ENCODE measurements at places on chromosomes 3 and 15.

- no peak for DNase-seq
These were observed 163.8 kb downstream of the FBLN2 start for GRCh38 chr3:13712682-13713180.

GRCh38 chr15:60301024-60301423 lies 96.8 kb downstream of the ANXA2 start:
- DNase-seq, result no peak

GRCh38 chr15:34618073-34618472 lies 34.6 kb upstream of the GOLGA8B start:
- DNase-seq, result no peak

DNA sequence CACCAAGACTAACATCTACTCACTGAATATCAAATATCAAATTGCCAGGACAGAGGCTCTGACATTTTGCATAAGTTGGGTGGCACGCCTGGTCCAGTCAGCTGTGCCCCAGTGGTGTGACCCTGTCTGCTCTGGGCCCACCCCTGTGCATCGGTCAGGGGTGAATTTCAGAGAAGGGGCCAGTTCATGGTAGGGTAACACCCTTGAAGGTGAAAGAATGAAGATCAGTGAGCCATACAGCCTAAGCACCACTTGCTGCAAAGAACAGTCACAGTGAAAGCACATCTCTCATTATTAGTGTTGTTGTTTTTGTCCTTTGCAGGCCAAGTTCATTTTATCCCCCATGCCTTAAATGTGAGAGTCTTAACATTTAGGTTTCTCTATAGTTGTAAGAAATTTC lies 86.8 kb downstream of the MYRIP start:
- DNase-seq, result no peak

GRCh38 chr15:70196372-70197316 lies 98.9 kb upstream of the TLE3 start:
- peak; percentile 9 for DNase-seq

DNA sequence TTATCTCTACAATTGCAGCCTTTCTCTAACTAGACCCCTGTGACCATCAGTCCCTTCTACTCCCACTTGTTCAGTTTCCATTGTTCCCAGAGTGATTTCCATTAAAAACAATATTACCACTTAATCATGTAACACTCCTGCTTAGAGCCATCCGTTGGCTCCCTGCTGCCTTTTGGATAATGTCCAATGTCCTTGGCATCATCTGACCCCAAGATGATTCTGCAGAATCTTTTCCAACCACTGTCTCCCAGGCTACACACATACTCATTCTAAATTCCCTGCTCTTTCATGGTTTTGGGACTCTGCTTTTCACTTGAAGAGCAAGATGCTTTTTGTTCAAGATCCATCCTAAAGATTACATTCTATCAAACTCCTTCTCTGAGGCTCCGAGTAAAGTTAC lies 7.1 kb downstream of the KCNH8 start:
- DNase-seq, result no peak

DNA sequence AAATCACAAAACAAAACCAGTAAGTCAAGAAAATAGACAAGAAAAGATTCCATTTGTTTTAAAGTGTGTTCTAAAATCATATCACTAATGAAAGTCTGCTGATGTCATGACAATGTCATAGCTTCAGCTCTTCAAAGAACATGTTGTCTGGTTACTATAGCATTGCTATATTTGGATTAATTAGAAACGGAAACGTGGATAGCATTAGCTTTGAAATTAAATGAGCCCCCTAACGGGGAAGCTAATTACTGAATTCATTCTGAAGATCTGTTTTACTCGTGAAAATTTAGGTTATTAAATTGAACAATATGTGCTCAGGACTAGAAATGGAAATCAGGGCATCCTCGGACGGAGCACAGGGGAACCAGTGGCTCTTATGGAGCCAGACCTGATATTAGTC lies 316.7 kb upstream of the AGTR1 start:
- no peak for DNase-seq

DNA sequence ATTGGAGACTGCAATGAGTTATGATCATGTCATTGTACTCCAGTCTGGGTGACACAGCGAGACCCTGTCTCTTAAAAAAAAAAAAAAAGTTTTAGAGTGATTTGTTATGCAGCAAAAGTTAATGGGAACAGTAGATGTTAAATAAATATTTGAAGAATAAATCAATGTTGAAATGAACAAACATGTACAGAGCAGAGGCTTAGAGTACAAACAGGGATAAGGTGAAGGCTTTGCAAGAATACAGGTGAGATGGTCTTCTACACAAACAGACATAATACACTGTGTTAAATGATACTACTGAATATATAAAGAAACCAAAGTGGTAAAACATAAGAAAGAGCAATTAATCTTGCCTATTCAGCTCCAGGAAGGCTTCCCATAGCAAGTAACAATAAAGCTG lies 265.4 kb downstream of the CNTN3 start:
- no peak for DNase-seq

- DNase-seq, result no peak
These were observed 10.7 kb downstream of the DRD3 start for GRCh38 chr3:114168150-114168549.

- no peak for DNase-seq
These were observed 7.1 kb upstream of the FSIP1 start for GRCh38 chr15:39789736-39790135.

DNA sequence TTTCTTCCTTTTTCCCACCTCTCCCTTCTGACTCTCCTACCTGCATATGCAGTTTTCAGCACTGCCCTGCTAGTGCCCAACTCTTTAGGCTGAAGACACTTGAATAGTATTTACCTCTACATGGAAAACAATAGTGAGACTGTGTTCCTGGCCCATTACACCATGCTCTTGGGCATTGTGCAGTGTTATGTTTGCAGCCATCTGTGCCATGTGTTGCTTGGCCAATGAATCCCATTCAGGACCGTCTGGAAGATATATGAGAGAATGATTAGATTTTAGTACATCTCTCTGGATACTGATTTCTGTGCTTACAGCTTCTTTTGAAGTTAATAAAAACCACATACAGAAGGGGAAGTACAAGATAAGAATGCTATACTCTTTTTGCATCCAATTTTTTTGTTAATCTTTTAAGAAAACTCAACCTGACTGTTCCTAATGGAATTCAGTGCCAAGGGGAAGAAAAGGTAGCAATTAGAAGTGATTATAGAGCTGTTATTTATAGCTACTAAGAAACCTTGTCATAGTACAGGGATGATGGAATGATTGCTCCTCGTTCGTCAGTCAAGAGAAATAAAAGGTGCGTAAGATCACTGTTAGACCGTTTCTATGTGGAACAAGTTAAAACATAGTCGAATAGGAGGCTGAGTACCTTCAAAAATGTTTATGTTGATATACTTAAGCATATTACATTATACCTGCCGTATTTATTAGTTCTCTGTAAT lies 58.9 kb downstream of the TMEM41A start:
- no peak for DNase-seq

- no peak for DNase-seq
These were observed 54.4 kb downstream of the PGPEP1L start for GRCh38 chr15:98953000-98953787.

DNA sequence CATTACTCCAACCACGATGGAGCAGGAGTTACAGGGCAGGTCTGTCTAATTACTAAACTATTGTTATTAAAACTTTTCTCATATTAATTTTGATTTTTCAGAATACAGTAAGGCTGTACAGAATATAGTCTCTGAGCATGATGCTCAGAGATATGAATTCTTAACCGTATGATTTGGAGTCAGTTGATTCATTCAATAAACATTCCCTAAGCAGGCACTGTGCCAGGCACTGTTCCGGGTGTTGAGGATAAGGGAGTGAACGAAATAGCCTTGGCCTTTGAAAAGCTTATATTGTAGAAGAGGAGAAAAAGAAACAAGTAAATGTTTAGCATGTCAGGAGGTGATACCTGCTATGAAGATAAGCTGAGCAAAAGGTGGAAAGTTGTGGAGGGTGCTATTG lies 187.3 kb downstream of the KCNAB1 start:
- no peak for DNase-seq

DNA sequence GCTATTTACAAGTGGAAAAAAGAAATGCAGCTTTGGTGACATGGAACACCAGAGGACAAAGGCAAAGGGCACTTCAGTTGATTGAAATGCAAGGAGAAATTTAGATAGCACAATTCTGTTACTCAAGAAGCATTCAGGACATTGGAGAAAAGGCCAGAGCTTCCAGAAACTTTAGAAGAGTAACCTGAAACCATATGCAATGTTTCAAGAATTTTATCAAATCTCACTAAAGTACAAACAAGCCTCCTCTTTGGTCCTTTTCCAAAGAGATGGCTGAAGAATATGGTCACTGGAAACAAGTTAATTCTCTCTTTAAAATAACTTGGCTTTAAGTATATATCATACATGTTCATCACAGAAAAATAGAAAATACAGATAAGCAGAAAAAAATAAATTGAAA lies 14.6 kb upstream of the LMOD3 start:
- DNase-seq, result no peak
